ENCODE measurements at places on chromosomes 13 and 19.

DNA sequence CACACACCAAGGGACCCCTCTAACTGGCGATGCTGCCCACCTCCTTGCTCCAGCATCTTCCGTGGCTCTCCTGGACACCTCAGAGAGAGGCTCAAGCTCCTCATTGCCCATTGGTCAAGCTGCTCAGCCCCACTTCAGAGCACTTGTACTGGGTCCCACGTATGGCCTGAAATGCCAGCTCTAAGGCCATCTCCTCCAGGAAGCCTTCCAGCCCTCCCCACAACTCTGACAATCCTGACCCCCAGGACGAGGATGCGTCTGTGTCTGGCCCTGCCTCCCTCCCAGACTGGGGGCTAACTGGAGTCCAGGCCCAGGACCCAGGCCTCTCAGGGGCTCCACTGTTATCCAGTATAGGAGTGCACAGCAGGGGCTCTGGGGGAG, 7.9 kb upstream of the HOMER3 start:
- no peak for DNase-seq

DNA sequence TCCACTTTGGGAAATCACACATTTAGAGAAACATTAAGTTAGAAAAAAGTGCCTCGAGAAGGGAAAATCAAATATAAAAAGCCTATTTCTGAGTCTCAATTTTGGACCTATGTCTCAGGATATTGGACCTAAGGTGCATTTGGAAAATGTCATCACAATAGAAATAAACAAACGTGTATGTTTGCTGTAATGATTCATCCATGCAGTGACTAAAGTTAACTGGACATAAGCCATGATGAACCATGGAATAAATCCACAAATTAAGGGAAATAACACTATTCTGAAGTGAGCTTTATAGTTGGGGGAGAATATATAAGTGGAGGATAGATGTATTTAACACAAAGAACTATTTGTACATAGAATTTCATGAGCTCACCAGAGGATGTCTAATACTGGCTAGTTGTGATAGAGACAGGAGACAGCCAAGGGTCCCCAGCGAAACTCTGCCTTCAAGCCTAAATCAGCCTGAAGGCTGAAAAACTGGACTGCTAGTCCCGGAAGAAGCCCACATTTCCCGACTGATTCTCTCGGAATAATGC, 963.3 kb upstream of the SPRY2 start:
- DNase-seq, result no peak

DNA sequence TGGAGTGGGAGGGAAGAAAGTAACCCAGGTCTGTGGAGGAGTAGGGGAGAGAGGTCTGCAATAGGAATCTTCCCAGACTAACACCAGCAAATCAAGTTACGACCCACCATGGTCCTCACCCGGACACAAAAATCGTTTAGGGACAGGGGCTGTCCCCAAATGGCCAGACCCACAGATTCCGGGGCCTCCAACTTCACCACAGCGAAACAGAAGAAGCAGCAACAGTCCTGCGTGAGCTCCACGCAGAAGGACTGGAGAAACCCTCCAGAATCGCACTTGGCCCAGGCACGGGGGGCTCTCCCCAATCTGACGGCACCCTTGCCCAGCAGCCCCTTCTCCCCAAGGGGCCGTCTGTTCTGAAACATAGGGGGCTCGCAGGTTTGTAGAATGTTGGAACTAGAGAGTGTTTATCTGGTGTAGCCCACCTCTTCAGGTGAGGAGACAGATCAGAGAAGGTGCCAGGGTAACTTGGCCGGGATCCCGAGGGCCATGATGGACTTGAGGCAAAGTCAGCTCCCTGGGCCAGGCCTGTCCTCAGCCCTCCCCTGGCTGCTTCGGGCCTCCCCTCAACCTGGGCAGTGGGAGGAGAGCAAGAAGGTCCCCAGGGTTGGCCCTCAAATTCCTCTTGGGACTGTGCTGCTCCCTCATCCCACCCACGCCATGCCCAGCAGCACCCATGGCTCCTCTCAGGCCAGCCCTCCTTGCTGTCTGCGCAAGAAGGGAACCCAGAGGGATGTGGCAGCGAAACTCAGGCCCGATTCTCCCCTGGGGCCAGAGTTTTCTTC, 82.5 kb upstream of the GPR183 start:
- no peak for DNase-seq

DNA sequence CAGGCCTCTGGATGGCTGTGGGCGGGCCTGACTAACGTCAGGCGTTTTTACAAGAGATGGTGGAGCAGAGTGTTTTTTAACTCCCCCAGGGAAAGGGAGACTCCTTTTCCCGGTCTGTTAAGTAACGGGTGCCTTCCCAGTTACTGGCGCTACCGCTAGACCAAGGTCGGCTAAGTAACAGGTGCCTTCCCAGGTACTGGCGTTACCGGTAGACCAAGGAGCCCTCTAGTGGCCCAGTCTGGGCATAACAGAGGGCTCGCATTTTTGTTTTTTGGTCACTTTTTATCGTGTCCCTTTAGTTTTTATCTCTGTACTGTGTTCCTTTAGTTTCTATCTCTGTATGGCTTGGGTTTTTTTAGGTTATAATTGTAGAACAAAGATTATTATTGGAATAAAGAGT, 10.0 kb downstream of the ZNF383 start:
- peak; percentile 12 for DNase-seq

DNA sequence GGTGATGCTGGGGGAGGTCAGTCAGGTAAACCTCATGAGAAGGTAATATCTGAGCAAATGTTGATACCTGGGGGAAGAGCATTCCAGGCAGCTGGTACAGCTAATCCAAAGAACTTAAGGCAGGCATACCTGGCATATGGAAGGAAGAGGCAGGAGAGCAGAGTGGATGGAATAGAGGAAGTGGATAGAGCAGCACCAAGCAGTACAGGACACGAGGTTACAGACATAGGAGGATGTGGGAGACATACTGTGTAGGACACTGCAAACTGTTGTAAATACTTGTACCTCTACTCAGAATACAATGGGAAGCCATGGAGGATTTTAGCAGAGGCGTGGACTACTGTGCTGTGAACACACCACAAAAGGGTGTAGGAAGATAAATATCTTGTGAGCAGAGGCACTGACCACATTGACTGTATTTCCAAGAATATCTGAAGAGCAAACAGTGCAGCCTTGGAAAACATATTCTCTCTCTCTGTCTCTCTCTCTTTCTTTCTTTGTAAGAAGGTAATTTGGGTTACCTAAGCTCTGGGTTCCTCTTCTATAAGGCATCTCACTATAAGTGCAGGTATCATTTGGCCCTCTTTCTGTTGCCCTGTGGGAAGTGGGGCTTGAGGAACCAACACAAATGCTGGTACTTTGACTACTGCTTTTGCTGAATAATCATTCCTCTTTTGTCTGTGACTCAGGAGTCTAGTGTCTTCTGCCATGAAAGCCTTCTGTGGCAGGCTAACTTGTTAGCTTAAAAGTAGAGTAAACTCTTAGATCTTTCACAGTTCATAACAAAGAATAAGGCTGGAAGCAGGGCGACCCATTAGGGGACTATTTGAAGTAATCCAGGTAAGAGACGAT, 238.0 kb downstream of the VWA8 start:
- DNase-seq, result no peak

- no peak for DNase-seq
These were observed 30.7 kb upstream of the VSTM2B start for GRCh38 chr19:29495091-29495490.

DNA sequence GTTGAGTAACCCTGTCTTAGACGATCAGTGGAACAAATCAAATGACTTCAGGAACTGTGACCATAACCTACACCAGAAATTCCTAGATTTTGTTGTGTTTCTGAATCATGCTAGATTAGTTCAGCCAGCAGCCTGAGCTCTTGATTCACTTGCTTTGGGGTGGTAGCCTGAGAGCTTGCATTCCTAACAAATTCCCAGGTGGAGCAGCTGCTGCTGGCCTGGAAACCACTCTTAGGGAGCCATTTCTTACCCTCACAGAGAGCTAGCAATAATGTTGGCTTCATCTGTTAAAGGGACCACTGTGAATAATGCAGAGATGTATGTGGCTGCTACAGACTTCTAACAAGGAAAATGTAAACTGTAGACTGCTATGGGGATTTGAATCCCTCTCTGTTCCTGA, 388.1 kb upstream of the PRR20A start:
- no peak for DNase-seq

DNA sequence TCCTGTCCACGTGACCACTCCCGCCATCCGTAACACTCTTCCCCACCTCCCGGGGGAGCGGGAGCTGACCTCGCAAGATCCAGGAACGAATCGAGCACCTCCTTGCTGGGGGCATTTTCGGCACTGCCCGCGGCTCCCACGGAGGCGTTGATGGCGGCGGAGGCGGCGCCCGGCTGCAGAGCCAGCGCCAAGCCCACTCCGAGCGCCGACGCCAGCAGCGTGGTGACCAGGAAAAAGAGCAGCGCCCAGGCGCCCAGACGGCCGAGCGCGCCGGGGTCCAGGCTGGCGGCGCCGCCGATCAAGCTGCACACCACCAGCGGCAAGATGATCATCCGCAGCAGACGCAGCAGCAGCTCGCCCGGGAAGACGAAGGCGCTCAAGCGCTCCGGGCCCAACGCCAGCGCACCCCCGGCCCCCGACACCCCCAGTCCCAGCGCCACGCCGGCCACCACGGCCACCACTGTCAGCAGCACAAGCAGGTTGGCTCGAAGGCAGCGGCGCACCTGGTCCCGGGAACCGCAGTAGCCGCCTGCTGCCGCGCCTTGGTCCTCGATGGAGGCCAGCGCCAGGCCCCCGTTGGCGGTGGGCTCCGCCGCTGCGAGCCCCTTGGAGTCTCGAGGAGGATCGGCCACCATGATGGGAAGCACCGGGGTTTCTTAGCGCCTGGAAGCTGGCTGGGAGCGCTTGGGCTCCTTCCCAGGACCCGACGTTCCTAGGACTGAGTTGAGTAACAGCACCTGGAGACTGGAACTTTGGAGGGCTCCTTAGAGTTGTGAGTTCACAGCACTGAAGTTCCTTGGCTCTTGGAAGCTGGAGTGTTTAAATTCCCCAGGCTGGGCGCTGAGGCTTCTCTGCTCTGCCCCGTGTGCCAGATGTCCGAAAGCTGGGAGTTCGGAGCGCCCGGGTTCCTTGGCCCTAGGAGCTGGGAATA, 798 bp downstream of the SLC1A5 start:
- no peak for DNase-seq

DNA sequence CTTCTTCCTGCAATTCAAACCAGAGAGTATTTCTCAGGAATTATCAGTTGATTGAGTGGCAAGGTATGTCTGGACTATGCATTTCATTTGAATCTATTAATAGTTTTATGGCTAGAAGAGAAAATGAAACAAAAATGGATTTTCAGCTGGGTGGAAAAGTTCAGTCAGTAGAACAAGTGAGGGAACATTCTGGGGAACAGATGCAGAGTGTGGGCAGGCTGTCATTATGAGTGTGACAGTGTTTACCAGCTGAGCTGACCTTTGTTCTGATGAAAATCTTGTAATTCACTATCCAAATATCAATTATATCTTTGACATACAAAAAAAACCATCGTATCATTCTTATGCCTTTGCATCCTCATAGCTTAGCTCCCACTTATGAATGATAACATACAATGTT, 2.6 kb upstream of the CLC start:
- no peak for DNase-seq

GRCh38 chr13:47796816-47797215, 204.3 kb downstream of the SUCLA2 start:
- no peak for DNase-seq

DNA sequence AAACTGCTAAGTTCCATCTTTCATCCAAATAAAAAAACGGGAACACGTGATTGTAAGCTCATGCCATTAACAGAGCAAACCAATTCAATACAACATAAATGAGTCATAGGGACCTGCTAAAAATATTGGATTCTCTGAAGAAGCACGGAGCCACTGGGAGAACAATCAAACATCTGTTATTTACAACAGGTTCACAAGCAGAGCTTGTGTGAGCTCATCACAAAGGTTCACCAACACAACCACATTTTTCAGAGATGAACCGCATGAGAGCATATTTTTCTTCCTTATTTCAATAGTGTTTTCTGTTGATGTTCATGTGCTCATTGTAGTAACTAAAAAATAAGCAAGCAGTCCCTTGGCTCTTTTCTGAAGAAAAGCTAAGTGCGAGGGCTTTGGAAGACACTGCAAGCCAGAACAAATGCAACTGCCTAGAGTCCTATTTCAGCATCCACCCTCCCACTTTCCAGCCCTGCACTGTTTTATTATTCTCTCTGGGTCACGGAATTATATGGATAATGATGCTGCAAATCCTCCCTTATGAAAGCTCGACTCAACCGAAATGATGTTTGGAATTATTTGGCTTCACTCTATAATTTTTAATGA, 545.8 kb downstream of the LIG4 start:
- DNase-seq, result no peak

DNA sequence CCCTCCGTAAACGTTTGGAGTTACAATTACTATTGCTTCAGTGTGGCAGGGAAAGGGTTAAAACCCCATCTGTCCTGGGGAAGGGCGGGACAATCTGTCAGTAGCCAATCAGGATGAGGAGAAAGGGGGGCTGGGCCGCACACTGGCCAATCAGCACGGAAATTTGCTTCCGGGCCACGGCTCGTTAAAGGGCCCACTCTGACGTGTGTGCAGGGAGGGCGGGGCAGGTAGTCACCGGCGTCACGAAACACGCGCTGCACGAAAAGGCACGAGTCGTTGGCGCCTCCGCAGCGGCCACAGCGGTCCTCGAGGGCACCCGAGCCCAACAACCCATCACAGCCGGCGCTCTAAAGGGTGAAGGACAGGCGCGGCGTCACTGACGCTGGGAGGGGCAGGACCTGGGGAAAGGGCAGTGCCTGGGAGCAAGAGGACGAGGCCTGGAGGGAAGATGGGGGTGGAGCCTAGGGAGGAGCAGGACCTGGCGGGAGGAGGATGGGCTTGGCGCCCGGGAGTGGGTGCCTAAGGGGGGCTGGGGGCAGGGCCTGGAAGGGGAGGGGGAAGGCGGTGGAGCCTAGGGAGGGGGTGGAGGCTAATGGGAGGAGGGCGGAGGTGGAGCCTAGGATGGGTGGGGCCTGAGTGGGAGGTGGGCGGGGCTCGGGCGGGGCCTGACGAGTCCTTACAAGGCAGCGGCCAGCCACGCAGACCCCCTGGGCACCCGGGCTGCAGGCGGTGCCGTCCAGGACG, 4.9 kb downstream of the ADAMTSL5 start:
- peak; percentile 90 for DNase-seq

DNA sequence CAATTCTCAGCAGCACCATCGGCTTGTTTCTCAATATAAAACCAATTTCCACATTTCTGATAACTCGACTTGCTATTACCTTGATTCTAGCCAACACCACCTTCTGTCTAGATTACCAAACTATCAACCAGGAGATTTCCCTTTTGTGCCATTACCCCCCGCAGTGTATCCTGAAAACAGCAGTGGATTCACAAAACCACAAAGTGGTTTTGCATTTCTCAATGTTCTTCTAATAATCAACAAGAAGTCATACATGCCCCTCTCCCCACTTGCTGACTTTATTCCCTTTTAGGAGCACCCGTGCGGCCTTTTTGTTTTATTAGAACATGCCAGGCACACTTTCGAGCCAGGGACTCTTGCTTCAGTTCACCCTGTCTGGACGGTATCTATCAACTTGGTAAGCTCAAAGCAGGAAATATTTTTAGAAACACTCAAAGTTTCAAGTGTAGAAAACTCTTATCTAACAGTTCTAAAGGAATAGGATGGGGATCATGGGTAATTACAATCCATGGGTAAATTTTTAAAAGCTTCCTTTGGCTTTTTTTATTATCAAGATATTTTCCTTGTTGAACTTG, 967.4 kb downstream of the EFNB2 start:
- no peak for DNase-seq
